ENCODE measurements at places on chromosomes 13 and 19. TPM values are rescaled to one million over a fixed set of nuclear protein-coding genes. Genes with fewer than 3 reads are reported as not detected.

The ZNF177 gene
- total RNA-seq: 2.6 TPM

The ADGRE3 gene
- not detected for total RNA-seq

The ZNF540 gene
- total RNA-seq: 0.40 TPM

The ADAMTS10 gene
- 6.6 TPM for total RNA-seq

The CRB3 gene
- total RNA-seq: 1.7 TPM

The PRSS57 gene
- total RNA-seq: not detected

The PPP1R37 gene
- 32.3 TPM for total RNA-seq

The BTBD2 gene
- total RNA-seq: 77.4 TPM

The SPIB gene
- not detected for total RNA-seq

The KASH5 gene
- not detected for total RNA-seq

The ZNF749 gene
- total RNA-seq: 6.9 TPM

The TTC9B gene
- total RNA-seq: not detected

The ATCAY gene
- 0.13 TPM for total RNA-seq

The NDFIP2 gene
- total RNA-seq: 31.5 TPM

The CATSPERD gene
- total RNA-seq: not detected

The WDR88 gene
- not detected for total RNA-seq

The VSIG10L gene
- 0.91 TPM for total RNA-seq

The PGLYRP2 gene
- total RNA-seq: not detected

The CEACAM8 gene
- not detected for total RNA-seq

The FPR3 gene
- not detected for total RNA-seq

The MBD3L3 gene
- not detected for total RNA-seq

The FGF21 gene
- total RNA-seq: not detected

The OR4F17 gene
- not detected for total RNA-seq

The NAA16 gene
- 10.5 TPM for total RNA-seq

The ZSCAN1 gene
- not detected for total RNA-seq

The PLIN5 gene
- total RNA-seq: not detected

The ZNF8 gene
- total RNA-seq: 4.8 TPM

The ZNF525 gene
- 2.5 TPM for total RNA-seq

The FXYD3 gene
- total RNA-seq: 0.39 TPM

The CYP2A7 gene
- not detected for total RNA-seq

The MYO1F gene
- 0.52 TPM for total RNA-seq

The SULT2A1 gene
- total RNA-seq: not detected

The SLC10A2 gene
- not detected for total RNA-seq

The IL12RB1 gene
- not detected for total RNA-seq

The MBD3 gene
- 108 TPM for total RNA-seq

The PALM gene
- 83.0 TPM for total RNA-seq

The LGALS4 gene
- not detected for total RNA-seq

The ENOX1 gene
- 2.8 TPM for total RNA-seq

The ZNF846 gene
- 5.7 TPM for total RNA-seq

The C19orf67 gene
- total RNA-seq: not detected

The RNF225 gene
- not detected for total RNA-seq
